Activated T-cell treated with anti-CD3 and anti-CD28 coated beads for 4 hours (primary cell): ENCODE measurements at places on chromosomes 12 and 14.

- DNase-seq, result no peak
These were observed 596 bp upstream of the BICD1 start for GRCh38 chr12:32105986-32106516.

DNA sequence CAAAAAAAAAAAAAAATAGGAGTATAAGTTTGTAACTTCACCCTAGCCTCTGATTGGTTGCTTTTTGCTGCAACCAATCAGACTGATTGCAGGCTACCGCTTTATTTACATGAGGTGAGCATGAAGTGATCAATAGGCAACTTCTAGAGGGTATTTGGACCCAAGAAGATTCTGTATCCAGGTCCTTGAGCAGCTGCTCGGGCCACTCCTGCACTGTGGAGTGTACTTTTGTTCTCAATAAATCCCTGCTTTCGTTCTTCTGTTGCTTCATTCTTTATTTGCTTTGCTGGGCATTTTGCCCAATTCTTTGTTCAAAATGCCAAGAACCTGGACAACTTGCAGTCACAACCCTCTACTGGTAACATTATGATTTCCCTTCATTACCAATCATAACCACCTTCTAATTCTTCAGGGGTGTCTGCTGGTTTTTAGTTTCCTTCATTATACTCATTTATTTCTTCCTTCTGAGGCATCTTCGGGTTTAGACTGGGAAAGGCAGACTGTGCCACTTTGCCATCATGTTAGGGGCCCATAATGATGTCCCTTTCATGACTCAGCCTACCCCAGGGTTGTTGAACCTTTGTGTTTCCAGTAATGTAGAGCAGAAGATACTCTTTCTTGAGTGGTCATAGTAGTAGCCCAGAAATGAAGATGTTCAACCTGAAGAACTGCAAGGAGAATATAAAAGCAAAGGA lies 43.4 kb upstream of the LIMA1 start:
- no peak for DNase-seq

GRCh38 chr12:66329941-66330340 lies 27.6 kb downstream of the HELB start:
- DNase-seq, result no peak

DNA sequence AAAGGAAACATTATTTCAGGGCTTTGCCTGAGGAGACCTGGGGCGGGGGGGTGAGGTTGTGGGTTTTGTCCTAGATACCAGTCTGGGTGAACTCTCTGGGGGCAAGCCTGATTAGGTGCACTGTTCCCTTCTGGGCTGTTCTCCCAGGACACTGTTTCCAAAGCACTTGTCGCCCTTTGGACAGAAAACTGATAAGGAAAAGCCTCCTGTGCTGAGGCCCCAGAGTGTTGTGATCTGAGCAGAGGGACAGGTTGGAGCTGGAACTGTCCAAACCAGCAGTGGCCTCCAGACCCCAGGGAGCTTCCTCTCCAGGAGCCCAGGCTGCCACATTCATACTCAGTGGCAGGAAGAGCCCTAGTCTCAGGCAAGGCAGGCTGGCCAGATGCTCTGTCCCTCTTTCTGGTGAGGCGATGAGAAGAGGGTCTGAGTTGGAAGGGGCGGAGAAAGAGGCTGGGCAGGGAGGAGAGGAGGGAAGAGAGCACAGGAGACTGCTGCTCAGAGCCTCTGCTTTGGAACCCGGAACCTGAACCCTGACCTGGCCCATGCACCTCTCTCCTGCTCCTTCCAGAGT lies 1.9 kb downstream of the GALNT16 start:
- DNase-seq, result no peak

DNA sequence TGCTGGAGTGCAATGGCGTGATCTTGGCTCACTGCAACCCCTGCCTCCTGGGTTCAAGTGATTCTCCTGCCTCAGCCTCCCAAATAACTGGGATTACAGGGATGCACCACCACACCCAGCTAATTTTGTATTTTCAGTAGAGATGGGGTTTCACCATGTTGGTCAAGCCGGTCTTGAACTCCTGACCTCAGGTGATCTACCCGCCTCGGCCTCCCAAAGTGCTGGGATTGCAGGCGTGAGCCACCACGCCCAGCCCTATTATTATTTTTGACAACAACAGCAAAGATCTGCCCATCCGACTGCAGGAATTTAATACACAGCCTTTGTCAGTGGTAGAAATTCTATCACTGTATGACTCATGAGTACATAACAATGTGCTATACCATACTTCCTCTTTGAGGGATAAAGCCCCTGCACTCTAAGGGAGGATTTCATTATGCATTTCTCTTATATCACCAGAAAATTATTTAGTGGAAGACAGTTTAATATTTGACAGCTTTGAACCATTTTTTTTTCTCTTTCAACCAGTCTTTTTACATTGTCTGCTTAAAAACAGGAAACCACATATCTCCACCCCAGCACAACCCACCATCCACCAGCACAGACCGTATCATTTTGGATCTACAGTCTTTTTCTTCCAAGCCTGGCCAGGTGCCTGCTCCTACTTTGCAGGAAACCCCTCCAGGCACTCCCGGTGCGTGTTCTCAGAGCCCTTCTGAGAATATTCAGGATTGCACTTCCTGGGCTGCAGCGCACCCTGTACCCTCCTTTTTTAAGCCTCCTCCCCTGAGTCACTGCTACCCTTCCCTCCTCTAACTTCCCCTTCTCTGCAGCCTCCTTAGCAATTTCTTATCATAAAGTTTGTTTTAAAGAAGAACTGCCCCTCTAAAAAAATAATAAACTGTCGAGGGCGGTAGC lies 594 bp downstream of the ARHGDIB start:
- no peak for DNase-seq

DNA sequence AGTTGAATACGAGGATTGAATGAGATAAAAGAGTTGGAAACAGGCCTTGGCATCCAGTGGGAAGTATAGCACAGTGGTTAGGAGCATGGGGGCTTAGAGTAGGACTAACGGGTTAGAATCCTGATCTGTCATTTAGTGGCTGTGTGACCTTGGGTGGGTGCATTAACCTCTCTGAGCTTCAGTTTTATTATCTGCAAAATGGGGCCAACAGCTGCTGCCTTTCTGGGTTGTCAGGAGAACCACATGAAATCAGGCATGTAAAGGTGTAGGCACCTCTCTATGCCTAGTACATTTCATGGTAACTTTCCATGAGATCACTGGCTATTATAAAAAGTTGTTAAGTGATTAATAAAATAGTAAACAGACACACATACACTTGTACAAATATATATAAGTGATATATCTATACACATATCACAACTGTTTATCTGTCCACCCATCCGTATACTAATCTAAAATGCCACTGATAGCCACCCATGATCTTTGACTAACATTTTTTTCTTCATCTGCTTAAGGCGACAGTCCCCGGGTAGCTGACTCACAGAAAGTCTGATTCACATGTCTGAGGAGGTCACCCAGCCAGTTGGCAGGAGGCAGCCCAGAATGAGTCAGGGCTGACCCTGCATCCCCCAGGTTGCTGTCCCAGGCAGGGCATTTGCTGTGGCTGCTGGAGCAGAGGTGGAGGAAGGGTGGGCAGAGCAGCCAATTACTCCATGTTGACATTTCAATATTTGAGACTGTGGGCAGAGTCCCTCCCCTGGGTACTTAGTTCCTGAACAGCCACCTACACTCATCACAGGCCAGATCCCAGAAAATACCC lies 125.6 kb upstream of the NOS1 start:
- no peak for DNase-seq
